ENCODE measurements at places on chromosomes 1 and 21. TPM values are rescaled to one million over a fixed set of nuclear protein-coding genes. Genes with fewer than 3 reads are reported as not detected.

DNA sequence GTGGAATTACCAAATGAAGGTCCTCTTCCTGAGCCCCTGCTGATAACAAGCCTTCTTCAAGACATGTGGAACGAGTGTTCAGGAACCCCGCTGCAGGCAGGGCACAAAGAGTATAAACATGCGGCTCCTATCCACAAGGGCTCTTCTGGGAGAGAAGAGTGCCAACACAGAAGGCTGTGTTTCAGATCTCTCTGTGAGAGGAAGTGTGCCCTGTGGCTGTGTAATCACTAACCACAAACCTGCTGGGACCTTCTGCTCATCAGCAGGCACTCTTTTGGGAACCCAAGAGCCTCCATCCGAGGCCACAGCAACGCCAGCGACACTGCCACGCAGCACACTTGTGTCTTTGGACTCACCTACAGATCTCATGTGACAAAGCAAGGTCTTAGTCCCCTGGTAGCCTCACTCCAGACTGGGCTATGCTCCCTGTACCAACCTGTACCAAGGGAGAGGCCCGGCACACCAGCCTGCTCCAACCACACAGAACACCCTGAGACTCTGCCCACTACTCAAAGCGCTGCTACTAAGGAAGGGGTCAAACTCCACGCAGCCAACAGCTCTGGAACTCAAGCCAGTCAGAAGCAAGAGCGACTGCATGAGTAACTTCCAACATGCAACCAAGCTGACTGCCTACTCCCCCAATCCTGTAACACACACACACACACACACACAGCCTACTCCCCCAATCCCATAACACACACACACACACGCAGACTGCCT, 7.8 kb downstream of the PTTG1IP start:
- DNase-seq: no peak

DNA sequence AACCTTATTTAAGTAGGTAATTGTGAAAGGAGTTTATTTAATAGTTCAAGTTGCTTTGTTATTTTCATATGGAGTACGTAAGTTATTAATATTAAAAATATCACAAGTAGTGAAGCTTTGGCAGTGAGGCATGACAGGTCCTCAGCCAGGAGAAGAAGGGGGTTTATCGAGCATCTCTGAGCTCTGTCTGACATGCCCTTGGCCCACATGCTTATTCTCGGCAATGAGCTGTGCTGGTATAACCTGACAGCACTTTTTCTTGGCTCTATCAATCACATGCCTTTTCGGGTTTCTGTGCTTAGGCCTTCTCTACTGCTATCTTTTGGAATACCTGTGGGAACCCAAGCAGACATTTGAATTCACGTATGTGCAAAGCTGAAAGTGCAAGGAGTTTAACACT, 84.8 kb downstream of the OLFM3 start:
- DNase-seq: no peak

- DNase-seq: no peak
Measured at GRCh38 chr1:75980972-75981897, 49.0 kb upstream of the ASB17 start.

DNA sequence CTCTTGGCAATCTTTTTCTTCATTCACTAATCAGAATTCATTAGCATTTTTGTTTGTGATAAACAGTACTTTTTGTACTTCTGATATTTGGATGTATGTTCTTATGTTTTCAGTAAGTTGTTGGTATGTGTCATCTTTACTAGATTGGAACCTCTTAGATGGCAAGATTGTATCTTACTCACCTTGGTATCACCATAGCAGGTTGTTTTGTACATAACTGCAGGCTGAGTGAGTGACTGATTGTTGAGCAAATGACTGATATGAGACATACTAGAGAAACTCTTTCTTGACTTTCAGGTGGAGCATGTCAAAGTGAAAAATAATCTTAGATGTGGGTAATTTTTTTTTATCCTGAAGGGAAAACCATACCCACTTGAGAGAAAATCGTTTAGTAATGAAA, 173.7 kb downstream of the CLEC20A start:
- DNase-seq: no peak

GRCh38 chr1:6868660-6869380, 83.6 kb downstream of the CAMTA1 start:
- DNase-seq: no peak

- no peak for DNase-seq
Measured at GRCh38 chr1:6683434-6683833, 18.2 kb downstream of the DNAJC11 start.

DNA sequence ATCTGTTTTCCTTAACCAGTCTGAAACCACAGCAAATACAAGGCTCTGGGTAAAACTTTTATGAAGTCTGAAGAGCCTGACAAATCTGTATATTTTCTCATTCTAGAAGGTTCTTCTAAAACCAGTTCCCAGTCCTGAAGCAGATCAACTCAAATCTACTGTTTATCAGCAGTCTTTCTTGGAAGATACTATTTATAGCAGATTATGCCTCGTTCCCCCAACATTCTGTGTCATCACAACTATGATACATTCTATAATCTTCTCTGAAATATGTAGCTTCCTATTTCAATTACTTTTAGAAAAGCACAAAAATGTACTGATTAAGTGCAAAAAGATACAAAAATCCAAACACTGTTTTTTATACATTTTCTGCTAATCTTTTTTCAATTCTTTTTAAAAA, 67.5 kb downstream of the NIBAN1 start:
- DNase-seq: no peak

DNA sequence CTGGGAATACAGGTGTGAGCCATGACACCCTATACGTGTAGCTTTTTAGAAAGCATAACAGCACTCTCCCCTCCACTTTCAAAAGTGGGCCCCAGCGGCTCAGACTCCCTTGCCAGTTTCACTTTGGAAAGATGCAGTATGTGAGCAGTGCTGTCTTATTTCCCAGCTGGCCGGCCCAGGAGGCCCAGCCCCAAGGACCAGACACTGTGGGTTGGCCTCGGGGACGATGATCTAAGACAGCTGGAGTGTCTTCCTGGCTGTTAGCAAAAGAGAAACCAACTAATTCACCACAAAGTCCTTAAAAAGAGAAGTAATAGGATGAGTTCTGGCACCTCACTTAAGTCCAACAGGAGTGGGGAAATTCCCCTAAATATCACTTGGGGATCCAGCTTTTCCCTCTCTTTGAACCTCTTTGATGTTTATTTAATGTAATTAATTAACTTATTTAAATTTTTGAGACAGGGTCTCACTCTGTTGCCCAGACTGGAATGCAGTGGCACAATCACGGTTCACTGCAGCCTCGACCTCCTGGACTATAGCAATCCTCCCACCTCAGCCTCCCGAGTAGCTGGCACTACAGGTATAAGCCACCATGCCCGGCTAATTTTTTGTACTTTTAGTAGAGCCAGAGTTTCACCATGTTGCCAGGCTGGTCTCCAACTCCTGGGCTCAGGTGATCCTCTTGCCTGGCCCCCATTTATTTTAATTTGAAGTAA, 17.6 kb upstream of the CLIC4 start:
- DNase-seq: peak; percentile 69

GRCh38 chr1:216005916-216006315, 417.3 kb downstream of the USH2A start:
- no peak for DNase-seq

DNA sequence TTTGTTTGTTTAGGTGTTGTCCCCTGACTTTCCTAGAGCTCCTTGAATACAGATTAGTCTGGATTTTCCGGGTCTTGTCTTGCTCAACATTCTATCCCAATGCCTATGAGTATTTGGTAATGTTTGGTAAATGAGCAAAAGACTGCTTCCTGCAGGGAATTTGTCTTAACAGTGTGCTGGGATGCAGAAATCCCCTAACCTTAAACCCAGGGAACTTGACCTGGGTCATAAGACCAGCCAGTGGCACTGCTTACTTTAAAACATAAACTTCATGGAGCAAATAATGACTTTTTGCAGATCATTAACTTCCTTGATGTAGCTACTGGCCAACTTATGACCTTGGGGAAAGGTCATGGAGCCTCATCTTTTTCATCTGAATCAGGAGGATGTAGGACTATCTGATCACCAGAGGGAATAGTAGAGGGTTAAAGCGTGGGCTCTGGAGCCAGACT, 27.2 kb downstream of the TCEANC2 start:
- DNase-seq: no peak

GRCh38 chr1:203776636-203777035, 11.7 kb downstream of the LAX1 start:
- no peak for DNase-seq

GRCh38 chr1:109793486-109794318, 30.0 kb upstream of the EPS8L3 start:
- DNase-seq: no peak

DNA sequence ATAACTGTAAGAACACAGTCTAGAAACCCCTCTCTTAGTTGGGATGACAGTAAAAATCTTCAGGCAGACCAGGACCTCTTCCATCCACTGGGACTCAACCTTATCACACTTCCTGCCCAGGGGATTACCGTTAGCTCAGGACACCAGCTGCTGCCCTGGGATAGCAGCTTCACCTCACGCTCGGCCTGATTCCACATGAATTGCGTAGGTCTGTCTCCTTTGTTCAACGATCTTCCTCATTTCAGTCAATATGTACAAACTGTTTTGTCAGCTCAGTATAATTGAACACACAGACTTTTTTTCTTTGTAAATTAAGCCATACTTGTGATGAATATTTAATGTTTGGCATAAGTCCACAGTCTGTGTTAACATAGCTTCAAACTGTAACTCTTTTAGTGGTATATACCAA, 290.4 kb downstream of the GRIK1 start:
- DNase-seq: no peak

GRCh38 chr1:92105546-92106081, 25.5 kb downstream of the BTBD8 start:
- no peak for DNase-seq

DNA sequence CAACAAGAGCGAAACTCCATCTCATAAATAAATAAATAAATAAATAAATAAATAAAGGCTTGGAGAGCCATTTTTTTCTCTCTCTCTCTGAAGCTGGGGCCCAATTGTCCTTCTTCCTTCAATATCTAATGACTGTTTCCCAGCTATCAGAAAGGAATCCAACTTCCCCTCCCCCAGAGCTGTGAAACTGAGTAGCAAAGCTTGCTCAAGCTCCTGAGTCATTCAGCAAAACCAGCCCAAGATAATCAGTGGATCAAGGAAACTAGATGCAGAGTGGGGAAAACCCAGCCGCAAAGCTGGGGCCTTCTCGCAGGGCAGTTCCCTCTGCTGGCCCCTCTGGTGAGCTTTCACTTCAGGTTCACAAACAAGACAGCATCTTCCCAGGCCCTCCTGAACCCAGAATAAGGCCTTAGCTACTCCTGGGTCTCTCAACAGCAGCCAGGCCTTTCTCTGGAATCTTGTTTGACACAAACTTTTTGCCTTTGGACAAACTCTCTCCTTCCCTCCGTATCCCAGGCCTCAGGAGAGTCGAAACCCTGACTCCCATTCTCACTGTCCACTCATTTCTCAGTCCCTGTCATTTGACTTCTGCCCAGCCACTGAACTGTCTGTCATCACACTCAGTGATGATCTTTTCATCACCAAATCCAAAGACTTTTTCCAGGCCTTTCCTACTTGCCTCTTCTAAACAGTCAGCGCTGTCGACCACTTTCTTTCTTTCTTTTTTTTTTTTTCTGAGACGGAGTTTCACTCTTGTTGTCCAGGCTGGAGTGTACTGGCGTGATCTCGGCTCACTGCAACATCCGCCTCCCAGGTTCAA, 18.0 kb upstream of the PTP4A2 start:
- DNase-seq: no peak

DNA sequence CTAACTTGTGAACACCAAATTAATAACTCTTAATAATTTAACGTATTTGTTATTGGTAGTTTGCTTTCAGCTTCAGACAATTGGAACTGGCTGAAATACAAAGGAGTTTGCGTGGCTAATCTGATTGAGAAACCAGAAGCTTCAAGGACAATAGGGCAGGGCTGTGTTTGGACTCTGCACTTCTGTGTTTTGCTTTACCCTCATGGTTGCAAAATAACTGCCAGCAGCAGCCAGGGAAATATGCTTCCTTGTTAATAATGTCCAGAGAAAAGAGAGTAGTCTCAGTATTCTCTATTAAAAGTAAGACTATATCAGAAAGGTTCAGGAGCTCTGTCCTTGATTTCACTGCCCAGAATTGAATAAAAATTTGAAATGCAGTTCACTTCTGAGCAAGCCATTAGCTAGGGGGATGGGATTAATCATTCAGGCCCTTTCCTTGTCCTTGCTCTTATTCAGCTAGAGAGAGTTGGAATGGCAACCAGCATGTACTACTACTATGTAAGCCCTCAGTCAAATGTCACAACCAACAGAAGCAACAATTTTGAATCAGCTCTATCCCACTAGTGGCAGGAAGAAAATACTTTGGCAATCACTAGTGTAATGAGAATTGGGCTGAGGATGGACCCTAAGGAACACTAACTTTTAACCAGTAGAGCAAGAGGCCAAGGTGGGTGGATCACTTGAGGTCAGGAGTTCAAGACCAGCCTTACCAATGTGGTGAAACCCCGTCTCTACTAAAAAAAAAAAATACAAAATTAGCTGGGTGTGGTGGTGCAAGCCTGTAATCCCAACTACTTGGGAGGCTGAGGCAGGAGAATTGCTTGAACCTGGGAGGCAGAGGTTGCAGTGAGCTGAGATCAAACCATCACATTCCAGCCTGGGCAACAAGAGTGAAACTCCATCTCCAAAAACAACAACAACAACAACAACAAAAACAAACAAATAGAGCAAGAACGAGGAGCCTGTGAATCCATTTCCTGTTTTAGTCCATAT, 76.8 kb downstream of the POU2F1 start:
- no peak for DNase-seq

DNA sequence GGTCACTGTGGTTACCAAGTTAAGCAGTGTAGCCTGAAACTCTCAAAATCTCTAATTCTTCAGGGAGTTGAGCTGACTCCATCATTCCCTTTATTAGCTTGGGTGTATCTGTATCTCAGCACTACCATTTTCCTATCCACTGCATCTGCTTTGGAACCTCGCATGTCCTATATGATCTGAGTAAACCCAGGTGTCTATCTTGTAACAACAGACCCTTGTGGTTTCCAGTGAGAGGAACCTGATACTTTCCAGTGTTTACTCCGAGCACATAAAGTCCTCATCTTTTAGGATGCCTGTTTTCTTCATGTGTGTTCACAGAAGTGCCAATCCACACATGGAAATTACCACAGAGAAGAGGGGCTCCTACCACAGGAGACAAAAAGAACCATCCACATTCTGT, 650.4 kb downstream of the LMO4 start:
- DNase-seq: no peak

DNA sequence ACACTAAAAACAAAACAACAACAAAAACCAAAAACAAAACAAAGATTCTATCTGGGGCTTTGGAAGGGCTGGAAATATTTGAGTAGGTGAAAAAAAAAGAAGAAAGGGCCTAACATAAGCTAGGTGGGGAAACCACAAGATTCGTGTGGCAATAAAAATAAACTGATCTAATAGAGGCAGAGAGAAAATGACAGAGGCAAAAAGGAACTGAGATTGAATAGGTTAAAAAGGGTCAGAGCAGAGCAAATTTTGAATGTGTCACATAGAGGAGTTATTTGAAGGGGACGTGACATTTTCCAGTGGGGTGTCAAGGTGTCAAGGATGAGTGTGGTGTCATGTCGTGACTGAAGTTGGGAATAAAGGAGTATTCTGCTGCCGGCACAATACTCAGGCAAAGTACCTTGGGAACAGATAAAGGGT, 65.2 kb upstream of the RALGPS2 start:
- no peak for DNase-seq

Gene TMEM269
- not detected for total RNA-seq

Gene SUSD4
- 6.3 TPM for total RNA-seq

Gene CELA2B
- total RNA-seq: 0.32 TPM

Gene CHAF1B
- 2.5 TPM for total RNA-seq

Gene IL22RA1
- not detected for total RNA-seq

Gene KRTAP21-2
- not detected for total RNA-seq

Gene C1QTNF12
- 0.53 TPM for total RNA-seq

Gene ORC1
- total RNA-seq: 2.7 TPM

Gene S100A2
- total RNA-seq: 26.2 TPM

Gene OR2G6
- total RNA-seq: not detected

Gene LY9
- 0.11 TPM for total RNA-seq

Gene ESPN
- 0.58 TPM for total RNA-seq
